MM.1S (cell line): ENCODE measurements at places on chromosomes 6 and 20.
A peak's percentile ranks its signal among the peaks of the same experiment; 100 is the strongest.

DNA sequence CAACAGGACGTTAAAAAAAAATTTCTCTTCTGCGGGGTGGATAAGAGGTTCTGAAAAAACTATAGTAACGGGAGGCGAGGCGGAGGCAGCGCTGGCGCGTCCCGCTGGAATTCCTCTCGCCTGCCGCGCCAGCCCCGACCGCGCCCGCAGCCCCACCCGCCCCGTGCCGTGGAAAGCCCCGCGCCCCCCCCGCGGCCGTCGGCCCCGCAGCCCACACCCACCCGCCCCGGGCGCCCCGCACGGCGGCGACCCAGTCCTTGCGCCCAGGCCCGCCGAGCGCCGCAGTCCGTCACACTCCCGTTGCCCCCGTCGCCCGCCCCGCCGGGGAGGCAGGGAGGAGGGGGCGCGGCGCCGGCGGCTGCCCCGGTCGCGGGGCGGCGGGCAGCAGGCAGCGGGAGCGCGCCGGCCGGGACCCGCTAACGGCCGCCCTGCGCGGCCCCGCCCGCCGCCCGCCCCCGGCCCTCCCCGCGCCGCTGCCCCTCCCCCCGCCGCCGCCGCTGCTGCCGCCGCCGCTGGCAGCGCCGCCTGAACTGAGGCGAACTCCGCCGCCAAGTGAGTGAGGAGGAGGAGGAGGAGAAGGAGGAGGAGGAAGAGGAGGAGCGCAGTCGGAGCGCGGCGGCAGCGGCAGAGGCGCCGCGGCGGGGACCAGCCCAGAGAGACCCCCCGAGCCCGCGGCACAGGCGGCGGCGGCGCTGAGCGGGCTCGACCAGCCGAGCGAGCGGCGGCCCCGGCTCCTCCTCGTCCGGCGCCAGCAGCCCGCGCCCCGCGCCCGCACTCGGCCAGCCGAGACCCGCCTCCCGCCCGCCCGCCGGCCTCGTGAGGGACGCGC, at the start of gene QKI:
TSS of gene QKI (plus strand) at position 602 of the 829 bp plus-strand sequence. CDS start 476 bp downstream, outside the sequence.
- DNase-seq = peak; percentile 59

GRCh38 chr6:159973951-159974350, 5.1 kb downstream of the IGF2R start:
- DNase-seq = peak; percentile 60

GRCh38 chr20:54848262-54848661, 372.9 kb downstream of the DOK5 start:
- DNase-seq = no peak

GRCh38 chr6:110408901-110409300, 6.5 kb downstream of the DDO start:
- no peak for DNase-seq

DNA sequence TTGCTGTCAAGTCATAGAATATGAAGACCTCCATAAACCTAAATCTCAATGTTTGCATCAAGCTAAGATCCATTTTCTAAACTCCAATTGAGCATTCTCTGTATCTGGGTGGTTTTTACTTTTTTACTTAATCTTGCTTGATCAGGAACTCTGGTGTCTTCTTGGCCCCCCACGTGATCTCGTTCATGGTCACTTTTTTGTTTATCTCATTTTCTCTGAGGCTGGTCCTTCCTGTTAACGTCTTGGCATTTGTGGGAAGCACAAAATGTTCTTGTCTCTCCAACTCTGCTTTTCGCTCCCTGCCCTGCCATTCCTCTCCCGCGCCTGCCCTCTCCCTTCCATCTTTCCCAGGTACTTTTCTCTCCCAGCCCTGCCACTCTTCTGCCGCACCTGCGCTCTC, 14.0 kb upstream of the MAPRE1 start:
- DNase-seq = no peak

DNA sequence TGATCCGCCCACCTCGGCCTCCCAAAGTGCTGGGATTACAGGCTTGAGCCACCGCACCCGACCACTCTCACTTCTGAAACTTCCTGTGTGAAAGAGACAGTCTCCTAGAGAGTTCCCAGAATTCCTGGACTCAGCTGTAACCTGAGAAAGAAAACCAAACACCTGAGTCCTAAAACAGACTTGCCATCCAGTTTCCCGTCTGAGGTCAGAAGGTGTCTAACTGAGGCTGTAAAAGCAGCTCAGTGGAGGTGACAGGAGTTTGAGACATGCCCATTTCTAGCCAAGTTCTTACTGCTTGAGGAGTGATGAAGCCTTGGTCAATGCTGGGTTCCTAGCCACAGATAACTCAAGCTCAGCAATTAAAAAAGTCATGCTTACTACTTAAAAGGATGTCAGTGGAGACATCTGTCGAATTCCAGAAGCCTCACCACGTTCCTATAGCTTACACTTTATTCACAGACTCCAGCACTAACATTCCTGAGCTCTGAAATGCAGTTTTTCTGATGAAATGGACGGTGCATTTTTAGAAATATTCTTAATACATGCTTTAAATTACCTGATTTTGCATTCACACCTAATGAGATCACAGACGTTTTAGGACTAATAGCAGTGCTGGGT, 6.1 kb downstream of the UQCC2 start:
- DNase-seq = no peak

GRCh38 chr6:158460602-158461169, 99.2 kb upstream of the TMEM181 start:
- no peak for DNase-seq
